ENCODE measurements at places on chromosomes 7 and 10.
A peak's percentile ranks its signal among the peaks of the same experiment; 100 is the strongest.

DNA sequence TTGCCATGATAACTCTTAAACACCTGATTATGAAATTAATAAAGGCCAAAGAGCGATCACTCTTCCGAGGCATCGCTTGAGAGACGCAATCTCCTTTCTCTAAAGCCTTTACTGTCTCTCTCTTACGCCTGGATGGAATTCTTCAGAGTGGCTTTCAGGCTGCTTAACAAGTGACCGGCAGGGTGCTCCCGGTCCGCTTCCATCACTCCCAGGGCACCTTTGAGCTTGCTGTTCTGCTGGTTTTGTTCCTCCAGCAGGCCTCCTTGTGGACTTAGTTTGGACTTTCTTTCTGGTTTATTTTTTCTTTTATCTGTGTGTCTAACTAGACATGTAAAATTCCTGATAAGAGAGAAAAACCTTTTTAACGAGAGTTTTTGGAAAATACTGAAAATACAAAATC lies 60.9 kb downstream of the MRPL32 start:
- no peak for DNase-seq

DNA sequence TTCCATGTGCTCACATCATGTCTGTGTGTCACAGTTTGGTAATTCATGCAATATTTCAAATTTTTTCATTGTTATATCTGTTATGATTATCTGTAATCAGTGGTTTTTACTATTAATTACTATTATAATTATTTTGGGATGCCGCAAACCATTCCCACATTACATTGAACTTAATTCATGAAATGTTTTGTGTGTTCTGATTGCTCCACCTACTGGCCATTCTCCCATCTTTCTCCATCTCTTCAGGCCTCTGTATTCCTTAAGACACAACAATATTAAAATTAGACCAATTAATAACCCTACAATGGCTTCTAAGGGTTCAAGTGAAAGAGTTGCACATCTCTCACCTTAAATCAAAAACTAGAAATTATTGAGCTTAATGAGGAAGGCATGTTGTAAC lies 398.5 kb downstream of the PCDH15 start:
- no peak for DNase-seq

DNA sequence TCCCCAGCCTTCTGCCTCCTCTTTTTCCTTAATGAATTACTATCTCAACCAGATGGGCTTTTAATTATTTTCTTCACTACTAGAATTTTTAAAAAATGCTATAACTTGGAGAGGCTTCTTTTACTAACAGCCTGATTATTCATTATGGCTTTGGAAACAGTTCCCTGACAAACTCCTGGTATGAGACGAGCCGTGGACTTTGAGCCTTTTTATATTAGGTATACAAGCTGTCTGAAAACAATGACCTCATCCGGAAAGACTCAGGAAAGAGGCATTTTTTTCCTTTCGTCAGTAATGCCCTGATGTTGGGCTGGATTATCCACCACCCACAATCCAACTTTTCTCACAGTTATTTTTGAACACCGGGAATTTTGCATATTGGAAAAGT lies 26.7 kb upstream of the ABLIM1 start:
- no peak for DNase-seq

- DNase-seq: no peak
Measured at GRCh38 chr10:83166344-83166743, 973.0 kb upstream of the GHITM start.

- no peak for DNase-seq
Measured at GRCh38 chr10:120684226-120684625, 166.9 kb upstream of the WDR11 start.

- DNase-seq: no peak
Measured at GRCh38 chr7:78334426-78334825, 535.9 kb downstream of the PHTF2 start.

GRCh38 chr10:82282782-82283456 lies 407.9 kb downstream of the NRG3 start:
- DNase-seq: no peak

DNA sequence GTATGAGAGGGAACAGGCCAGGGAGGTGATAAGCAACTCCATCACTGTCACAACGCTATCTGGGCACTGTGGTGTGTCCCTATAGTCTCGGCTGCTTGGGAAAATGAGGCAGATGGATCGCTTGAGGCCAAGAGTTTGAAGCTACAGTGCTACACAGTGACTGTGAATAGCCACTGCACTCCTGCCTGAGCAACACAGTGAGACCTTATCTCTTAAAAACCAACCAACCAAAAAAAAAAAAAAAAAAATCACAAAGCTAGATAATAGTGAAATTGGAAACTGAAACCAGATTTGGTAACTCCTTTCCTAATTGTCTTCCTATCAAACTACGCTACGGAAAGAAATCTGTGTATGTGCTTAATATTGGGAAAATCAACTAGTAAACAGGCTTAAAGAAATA lies 14.1 kb downstream of the MICU1 start:
- DNase-seq: no peak

DNA sequence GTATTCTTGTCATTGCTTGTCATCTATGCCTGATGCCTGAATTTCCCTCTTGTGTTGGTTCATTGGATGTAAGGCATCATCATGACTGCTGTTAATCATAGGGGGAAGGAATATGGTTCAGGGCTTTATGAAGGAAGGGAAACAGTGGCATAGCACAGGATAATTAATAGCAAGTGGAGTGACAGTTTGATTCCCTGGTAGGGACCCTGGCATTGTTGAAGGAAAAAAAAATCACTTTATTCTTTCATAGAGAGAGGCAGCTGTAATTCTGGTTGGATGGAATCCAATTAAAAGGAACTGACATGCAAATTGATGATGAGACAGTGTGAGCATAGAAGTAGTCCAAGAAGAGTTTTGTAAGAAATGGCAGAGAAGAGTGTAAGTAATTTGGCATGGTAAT lies 121.4 kb downstream of the AUTS2 start:
- no peak for DNase-seq

DNA sequence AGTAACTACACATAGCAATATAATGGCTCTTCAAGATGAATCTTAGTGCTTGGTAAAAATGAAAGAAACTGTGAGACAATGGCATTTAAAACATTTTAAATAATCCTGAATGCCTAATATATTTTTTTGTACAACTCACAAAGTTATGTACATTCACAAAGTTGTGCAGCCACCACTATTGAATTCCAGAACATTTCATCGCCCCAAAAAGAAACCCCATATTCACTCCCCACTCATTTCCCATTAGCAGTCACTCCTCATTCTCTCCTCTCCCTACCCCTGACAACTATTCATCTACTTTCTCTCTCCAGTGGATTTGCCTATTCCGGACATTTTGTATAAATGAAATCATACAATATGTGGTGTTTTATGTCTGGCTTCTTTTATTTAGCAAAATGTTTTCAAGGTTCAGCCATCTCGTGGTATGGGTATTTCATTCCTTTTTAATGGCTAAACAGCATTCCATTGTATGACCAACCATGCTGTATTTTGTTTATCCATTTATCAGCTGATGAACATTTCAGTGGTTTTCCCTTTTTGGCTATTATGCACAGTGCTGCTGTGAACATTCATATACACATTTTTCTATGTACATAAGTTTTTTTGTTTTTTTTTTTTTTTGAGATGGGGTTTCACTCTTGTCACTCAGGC lies 34.7 kb downstream of the ENTPD7 start:
- no peak for DNase-seq

DNA sequence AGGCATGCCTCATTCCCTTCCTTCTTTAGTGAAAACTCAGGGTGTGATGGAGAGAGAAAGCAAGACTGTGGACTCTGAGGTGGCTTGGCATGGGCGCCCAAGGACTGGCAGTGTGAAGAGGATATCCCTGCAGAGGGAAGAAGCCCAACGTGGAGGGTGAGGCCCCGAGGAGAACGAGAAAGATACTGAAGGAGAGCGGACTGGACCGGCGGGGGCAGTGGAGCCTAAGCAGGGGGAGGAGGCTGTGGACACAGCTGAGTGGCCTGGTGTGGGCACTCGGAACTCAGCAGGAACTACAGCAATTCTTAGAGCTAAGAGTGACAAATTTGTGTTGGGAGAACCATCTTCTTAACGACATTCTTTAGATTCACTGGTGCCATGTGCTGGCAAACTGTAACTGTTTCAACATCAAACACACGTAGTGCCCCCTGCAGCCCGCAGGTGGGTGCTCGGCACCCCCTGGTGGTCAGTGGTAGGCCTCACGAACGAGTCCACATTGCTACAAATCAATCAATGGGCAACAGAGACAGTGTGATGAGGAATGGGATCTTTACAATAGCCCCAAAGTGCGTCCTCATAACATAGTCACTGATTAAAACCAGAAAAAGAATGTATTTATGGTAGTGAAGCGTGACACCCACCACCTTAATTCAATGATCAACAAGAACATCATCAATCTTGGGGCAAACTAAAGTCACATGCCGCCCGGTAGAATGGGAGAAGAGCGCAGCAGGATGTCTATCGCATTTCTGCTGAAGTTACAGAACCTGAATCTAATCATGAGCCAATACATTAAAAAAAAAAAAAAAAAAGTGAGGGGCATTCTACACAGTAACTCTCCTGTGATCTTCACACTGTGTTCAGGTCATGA lies 2.0 kb upstream of the SFTPA1 start:
- DNase-seq: no peak

- no peak for DNase-seq
Measured at GRCh38 chr7:1127001-1127400, 33.0 kb downstream of the ZFAND2A start.

DNA sequence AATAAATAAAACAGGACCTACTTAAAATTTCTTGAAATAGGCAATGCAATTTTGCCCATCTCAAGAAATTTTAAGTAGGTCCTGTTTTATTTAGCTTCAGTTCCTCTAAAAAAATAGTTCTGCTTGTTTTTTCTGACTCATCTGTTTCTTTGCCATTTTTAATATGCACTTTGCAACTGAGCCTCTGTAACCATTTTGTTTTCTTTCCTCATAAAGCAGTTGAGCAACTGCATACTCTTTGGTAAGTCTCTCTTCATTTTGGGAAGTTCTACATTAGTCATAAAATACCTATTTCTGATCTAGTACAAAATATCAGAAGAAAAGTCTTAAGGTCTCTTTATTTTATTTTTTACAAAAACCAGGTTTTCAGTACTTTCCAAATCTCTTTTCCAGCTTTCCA lies 18.0 kb downstream of the TAS2R40 start:
- no peak for DNase-seq

GRCh38 chr7:130419658-130420057 lies 21.2 kb downstream of the CEP41 start:
- DNase-seq: no peak

GRCh38 chr7:863106-863505 lies 13.2 kb upstream of the GET4 start:
- no peak for DNase-seq

- no peak for DNase-seq
Measured at GRCh38 chr7:19747740-19748339, 25.6 kb downstream of the TMEM196 start.

- DNase-seq: peak; percentile 48
Measured at GRCh38 chr10:11874568-11875493, 51.7 kb downstream of the PROSER2 start.

- DNase-seq: no peak
Measured at GRCh38 chr7:68206946-68207485, 1210.4 kb downstream of the TYW1 start.

DNA sequence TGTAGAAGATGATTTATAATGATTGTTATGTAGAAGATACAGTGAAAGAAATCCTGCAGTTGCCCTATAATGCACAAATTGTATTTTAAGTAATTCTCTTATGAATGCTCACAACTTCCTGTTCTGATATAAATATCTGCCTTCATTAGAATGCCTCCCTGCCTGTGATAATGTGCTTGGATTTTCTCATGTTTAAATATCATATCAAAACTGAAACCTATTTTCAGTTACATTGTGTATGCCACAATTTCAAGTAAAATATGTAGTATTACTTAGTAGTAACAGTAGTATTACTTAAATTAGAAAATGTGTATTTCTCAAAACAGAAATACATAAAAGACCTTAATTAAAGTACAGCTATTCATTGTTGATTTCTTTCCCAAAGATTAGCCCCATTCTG lies 41.1 kb upstream of the TFEC start:
- no peak for DNase-seq

GRCh38 chr7:44383566-44383965 lies 58.2 kb upstream of the CAMK2B start:
- DNase-seq: no peak

- peak; percentile 60 for DNase-seq
Measured at GRCh38 chr10:101062232-101063049, 652 bp downstream of the KAZALD1 start.

DNA sequence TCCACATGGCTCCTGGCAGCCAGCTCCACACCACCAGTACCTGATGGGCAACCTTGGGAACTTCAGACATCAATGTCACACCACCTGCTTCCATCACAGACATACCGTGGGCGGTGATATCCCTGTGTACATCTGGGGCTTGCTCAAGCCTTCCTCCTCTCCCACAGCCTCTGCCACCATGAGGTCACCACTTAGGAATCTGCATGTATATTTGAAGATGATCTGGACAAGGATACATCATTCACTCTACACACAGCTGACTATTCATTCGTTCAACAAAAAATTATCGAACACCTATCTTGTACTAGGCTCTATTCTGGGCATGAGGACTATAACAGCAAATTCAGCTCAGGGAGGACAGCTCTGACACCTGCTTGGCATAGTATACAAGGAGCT lies 6.8 kb downstream of the DLG5 start:
- no peak for DNase-seq

DNA sequence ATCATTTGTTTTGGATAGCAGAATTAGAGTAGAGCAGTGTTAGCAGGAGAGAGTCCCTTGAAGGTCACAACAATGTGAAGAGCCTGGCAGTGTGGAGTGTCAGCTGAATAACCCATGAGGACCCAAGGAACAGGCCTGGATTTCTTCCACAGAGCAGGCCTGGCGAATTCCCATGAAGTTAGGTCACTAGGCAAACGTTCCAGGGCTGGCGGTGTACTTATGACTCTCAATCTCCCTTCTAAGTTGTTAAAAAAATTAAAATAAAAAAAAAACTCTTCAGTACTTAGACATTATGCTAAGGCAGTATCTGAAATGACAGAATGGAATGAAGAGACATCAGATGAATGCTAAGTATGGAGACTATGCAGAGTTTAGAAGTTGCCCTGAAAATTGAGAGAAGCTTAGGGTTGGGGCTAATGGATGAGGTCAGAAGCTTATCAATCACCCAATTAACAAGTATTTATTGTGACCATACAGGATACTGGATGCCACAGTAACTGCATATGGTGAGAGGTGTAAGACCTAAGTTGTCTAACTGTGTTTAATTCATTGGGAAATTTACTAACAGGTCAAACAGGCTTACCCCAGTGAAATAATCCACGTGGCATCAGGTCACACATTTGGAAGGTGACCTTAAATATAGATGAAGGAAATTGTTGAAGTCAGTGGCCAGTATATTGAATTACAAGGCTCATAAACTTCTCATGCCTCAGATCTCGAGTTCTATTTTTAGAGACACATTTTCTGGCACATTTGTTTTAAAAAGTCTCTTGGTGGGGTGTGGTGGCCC lies 126.2 kb upstream of the NRP1 start:
- DNase-seq: peak; percentile 67

GRCh38 chr10:76935941-76936613 lies 701.5 kb downstream of the KCNMA1 start:
- DNase-seq: no peak

DNA sequence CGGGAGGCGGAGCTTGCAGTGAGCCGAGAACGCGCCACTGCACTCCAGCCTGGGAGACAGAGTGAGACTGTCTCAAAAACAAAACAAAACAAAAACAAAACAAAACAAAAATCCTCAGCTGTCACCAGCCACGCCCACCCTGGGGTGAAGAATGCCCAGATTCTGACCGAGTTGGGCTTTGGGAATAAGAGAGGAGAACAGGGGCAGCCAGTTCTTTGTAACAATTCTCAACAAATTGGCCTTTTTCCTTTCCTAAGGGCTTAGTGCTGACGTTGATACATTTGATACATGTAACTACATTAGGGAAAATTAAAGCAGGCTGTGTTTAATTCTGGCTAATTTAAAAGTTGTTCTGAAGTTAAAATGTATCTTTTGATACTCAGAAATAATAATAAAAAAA lies 121.0 kb downstream of the EPC1 start:
- no peak for DNase-seq
